ENCODE measurements at places on chromosomes 1 and 21. TPM values are rescaled to one million over a fixed set of nuclear protein-coding genes. Genes with fewer than 3 reads are reported as not detected.
A peak's percentile ranks its signal among the peaks of the same experiment; 100 is the strongest.

- DNase-seq: no peak
Observed at GRCh38 chr1:60448850-60449249, 375.3 kb upstream of the C1orf87 start.

CACHD1 gene
- polyA plus RNA-seq: 60.9 TPM

OR4F29 gene
- polyA plus RNA-seq: not detected

- DNase-seq: no peak
Observed at GRCh38 chr21:33121715-33122475, 52.0 kb downstream of the OLIG1 start.

AGO1 gene
- polyA plus RNA-seq: 21.6 TPM

ALPL gene
- 44.6 TPM for polyA plus RNA-seq

RAB13 gene
- 184 TPM for polyA plus RNA-seq

RCSD1 gene
- polyA plus RNA-seq: 13.0 TPM

DNA sequence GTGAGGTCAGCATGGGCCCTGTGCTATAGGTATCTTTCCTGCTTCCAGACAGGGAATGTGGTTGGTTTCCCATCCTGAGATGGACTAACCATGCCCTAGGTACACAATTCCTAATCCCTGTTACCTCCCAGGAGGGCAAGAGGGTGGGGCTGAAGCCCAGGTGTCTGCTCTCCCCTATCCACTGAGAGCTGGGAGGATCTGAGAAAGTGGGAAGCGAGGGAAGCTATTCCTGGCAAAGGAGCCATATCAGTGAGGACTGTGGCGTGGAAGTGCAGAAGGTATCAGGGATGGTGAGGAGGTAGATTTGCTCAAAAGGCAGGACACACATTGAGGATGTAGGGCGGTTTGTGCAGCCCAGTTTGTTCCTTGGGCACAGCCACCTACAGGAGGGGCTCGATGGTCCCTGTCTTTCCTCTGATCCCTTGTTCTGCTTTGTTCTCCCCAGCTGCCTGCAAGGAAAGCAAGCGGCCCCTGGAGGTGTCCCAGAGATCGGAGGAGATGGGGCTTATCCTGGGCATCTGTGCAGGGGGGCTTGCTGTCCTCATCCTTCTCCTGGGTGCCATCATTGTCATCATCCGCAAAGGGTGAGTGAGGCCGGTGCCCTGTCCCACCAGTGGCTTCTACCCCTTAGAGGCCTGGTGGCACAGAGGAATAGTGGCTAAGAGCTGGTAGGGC, 48.1 kb downstream of the PTPRU start:
- no peak for DNase-seq

GRCh38 chr1:231357831-231358354, 19.8 kb downstream of the SPRTN start:
- DNase-seq: peak; percentile 63

- DNase-seq: no peak
Observed at GRCh38 chr21:14321042-14321441, 61.9 kb downstream of the HSPA13 start.

PPIAL4G gene
- polyA plus RNA-seq: not detected

GRCh38 chr1:36524359-36525062, 41.8 kb upstream of the CSF3R start:
- DNase-seq: no peak

PDE4B gene
- polyA plus RNA-seq: 6.8 TPM

DNA sequence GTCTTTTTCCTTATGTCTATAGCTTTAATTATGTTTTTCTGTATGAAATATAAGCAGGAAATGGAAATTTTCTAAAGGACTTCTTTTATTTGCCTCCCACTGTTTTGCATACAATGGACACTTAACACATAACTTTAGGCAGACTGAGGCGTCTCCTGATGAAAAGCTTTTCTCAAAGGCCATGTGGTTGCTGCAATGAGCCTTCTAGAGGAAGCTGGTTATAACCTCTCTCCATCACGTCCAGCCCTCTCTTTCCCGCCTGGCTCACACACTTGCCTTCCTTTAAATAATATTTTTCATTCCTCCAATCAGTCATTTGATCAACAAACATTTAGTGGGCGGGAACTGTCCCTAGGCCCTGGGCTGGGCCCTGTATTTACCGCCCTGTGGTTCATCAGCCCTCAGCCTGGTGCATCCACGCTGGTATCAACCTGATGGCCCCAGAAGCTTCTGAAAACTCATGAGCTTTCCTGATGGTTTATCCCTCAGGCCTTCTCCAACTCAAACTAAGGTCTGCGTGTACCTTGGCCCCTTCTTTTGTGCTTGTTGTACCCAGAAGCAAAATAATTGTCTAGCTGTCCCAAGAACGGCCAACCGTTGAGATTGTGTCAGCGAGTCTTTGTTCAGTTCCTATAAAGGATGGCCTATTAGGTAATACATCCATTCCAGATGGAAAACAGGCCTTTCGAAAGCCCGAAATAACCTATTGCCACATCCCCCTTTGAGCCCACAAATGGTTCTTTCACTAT, 75.3 kb upstream of the LYST start:
- DNase-seq: no peak

- DNase-seq: peak; percentile 36
Observed at GRCh38 chr1:171740987-171741871, 636 bp downstream of the VAMP4 start.

DNA sequence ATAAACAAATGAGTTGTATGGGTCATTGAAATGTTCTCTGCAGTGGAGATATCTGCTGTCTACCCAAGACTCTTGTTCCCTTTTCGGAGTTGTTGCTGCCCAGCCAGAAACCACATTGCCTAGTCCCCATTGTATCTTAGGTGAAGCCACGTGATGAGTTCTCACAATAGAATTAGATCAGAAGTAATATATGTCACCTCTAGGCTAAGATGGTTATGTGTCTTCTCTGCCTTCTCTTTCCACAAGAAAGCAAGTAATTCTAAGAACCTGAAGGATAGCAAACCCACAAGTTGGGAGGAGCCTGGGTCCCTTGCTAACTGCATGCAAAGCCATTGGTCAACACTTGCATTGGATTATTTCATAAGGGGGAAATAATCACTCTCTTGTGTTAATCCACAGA, 76.6 kb downstream of the ADCY10 start:
- no peak for DNase-seq

DNA sequence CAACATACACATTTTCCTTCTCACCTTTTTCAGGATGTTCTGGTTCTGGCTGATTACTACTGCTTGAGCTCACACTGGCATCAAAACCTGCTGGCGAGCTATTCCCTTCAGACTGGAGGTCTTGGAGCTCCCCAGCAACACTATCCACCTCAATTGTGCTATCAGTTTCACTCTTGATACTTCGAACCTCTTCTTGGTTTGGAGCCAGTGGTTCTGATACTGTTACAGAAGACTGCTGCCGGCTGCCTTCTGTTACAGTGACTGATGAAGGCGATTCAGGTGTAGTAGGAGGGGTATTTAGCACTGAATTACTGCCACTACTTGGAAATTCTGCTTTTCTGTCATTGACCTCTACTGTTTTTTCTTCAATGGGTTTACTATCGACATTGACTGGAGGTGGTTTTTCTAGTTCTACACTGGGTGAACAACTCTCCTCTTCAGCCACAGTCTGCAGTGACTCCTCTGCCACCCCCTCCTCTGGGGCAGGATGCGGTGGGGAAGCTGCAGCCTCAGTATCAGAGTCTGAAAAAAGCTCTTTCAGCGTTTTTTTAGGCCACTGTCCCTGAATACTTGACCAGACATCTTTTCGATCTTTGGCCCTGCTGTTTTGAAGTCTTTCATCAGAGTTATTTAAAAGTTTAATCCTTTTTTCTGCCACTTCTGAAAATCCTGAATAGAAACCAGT, 20.7 kb upstream of the RBM34 start:
- DNase-seq: no peak

DNA sequence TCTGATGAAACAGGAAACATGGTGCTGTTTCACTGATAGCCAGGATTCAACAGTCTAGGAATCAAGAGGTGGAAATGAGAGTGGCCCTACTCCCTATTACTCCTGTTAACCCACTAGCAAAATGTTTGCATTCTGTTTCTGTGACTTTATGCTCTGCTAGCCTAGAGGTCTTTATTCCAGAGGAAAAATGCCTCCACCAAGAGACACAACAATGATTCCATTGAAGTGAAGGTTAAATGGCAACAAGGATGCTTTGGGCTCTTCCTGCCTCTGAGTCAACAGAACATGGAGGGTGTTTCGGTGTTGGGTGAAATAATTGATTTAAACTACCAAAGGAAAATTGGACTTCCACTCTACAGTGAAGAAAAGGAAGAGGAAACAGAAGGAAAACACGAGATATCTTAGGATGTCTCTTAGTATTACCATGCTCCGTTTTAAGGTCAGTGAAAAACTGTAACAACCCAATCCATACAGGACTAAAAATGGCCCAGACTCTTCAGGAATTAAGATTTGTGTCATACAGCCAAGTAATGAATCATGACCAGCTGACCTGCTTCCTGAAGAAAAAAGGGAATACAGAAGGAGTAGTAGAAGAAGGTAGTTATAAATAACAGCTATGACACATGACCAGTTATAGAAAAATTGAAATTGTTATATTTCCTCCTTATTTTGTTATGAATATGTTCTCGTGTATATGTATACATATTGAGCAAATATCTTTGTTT, 1237.8 kb downstream of the NCAM2 start:
- no peak for DNase-seq

CD46 gene
- 299 TPM for polyA plus RNA-seq

- DNase-seq: no peak
Observed at GRCh38 chr1:40831001-40831732, 31.0 kb downstream of the CITED4 start.

DNA sequence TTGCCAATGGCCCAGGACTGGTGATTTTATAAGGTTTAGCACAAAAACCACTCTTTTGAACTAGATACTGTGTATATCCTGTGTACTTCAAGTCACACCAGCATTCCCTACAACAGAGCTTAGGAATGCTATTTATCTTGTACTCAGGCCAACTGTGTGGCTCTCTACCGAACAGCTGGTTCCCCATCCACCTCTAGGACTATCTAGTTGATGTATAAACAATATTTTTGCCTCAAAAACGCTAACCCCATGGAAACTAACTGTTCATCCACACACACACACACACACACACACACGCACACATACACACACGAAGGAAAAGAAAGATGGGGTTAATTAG, 28.7 kb upstream of the SLC45A3 start:
- no peak for DNase-seq

DMBX1 gene
- not detected for polyA plus RNA-seq

- DNase-seq: no peak
Observed at GRCh38 chr1:151898519-151898991, 10.8 kb downstream of the THEM4 start.

GRCh38 chr1:115310581-115311473, 27.2 kb downstream of the NGF start:
- DNase-seq: no peak

SGIP1 gene
- 11.7 TPM for polyA plus RNA-seq

DNA sequence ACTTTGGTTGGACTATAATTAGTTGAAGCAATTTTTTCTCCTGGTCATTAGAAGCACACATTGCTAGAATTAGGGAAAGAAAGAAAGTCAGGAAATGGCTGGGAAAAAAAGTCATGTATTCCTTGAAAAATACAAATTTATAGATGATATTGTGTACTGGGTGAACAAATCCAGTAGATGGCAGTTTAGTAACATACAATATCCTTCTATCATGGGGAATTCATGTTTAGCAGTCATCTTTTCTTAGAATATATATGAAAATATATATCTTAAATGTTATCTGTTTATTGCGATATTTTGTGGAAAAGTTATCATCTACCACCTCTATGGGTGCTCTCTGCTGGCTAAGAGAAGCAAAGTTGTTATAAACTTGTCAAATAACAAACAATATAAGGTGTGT, 13.1 kb upstream of the ZRANB2 start:
- DNase-seq: no peak

DNA sequence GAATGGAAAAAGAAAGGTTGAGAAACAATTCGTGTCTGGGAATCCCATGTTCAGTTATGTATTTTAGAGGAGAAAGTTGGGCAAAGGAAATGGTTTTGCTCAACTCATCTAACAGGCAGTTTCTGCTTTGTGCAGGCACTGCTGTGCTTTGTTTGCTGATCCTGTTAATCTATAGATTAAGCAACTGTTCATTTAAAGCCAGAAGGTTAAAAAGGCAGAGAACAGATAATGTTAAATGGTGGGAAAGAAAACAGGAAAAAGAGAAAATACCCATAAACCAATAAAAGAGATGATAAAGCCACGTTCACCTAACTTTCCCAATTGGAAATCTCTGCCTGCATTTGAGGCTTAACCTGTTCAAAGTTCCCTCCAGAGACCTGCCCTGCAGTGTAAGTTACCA, 70.0 kb downstream of the APP start:
- no peak for DNase-seq

DNA sequence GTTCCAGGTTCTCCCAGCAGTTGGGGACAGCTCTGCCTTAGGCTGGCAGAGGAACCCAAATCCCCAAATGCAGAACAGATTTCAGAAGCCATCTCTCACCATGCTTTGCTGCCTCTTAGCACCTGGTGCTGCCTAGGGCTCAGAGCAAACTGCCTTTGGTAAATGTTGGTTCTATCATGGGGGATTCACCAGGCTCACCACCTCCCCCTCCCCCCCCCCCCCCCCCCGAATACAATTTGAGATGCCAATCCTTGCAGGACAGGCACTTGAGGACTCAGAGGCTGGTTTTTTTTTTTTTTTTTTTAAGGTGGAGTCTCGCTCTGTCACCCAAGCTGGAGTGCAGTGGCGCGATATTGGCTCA, 447 bp upstream of the PAQR6 start:
- DNase-seq: no peak

DNA sequence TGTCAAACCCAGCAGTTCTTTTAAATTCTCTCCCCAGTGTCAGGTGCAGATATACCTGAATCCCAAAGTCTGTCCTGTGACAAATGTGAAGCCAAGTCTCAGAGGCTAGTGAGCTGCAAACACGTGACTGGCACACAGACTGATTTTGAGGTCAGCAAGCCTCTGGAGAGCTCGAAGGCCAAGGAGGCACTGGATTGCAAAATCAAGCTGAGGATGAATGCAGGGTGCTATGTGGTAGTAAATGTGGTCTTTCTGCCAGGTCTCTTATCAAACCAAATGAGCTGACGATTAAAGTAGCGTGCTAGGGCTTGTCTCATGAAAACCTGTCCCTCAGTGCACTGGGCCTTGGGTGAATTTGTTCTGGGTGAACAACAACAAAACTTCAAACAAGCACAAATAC, 20.6 kb downstream of the GPR3 start:
- no peak for DNase-seq

- DNase-seq: peak; percentile 62
Observed at GRCh38 chr1:211577819-211578639, 932 bp downstream of the SLC30A1 start.

- DNase-seq: no peak
Observed at GRCh38 chr21:27831177-27831576, 864.3 kb upstream of the ADAMTS5 start.
